A549 treated with RU486 at 1 μM for 4 hours (cell line): ENCODE measurements at places on chromosomes 1 and 21. TPM values are rescaled to one million over a fixed set of nuclear protein-coding genes. Genes with fewer than 3 reads are reported as not detected.

Gene LRRC3
- total RNA-seq = 1.0 to 2.1 TPM (median 1.6 TPM) in 5 replicates

Gene TSPAN1
- 1.7 to 4.6 TPM (median 2.3 TPM) in 5 replicates for total RNA-seq

Gene WNT4
- total RNA-seq = 0.18 to 0.67 TPM (median 0.42 TPM) in 5 replicates

Gene ORC1
- total RNA-seq = 17.8 to 22.3 TPM (median 19.8 TPM) in 5 replicates

Gene DISC1
- total RNA-seq = 0.10 to 0.21 TPM (median 0.18 TPM) in 5 replicates

Gene HPDL
- total RNA-seq = 3.6 to 6.2 TPM (median 4.7 TPM) in 5 replicates

Gene PRDM16
- 0.09 to 0.37 TPM (median 0.13 TPM) in 5 replicates for total RNA-seq

Gene SLAMF6
- total RNA-seq = not detected in 5 replicates

Gene C21orf91
- total RNA-seq = 1.9 to 3.2 TPM (median 2.2 TPM) in 5 replicates

Gene DPH5
- total RNA-seq = 27.5 to 32.2 TPM (median 29.4 TPM) in 5 replicates

Gene PTCH2
- total RNA-seq = 0.14 to 0.30 TPM (median 0.20 TPM) in 5 replicates

Gene PPM1J
- 0.78 to 1.7 TPM (median 1.3 TPM) in 5 replicates for total RNA-seq

Gene RGS13
- not detected in 5 replicates for total RNA-seq

Gene DCDC2B
- total RNA-seq = not detected in 5 replicates

Gene OR11L1
- not detected in 5 replicates for total RNA-seq

Gene NEK2
- total RNA-seq = 41.6 to 53.3 TPM (median 48.2 TPM) in 5 replicates

Gene CR1L
- 0.74 TPM in 1 of 5 replicates, not detected in the others for total RNA-seq

Gene CLDN14
- 0.10 to 0.21 TPM (median 0.21 TPM) in 3 of 5 replicates, not detected in the others for total RNA-seq

Gene FCN3
- not detected in 5 replicates for total RNA-seq

Gene TNFSF18
- total RNA-seq = not detected in 5 replicates

Gene RAB25
- 0.24 TPM in 1 of 5 replicates, not detected in the others for total RNA-seq

Gene TFF3
- total RNA-seq = not detected in 5 replicates

Gene HCRTR1
- total RNA-seq = not detected in 5 replicates

Gene CREG1
- total RNA-seq = 54.7 to 102 TPM (median 89.3 TPM) in 5 replicates

Gene LENEP
- not detected in 5 replicates for total RNA-seq

Gene ARPC5
- total RNA-seq = 107 to 197 TPM (median 172 TPM) in 5 replicates

Gene GBP6
- not detected in 5 replicates for total RNA-seq

Gene CLDN19
- total RNA-seq = not detected in 5 replicates

Gene TSPEAR
- not detected in 5 replicates for total RNA-seq

Gene ZNF678
- 0.45 to 2.9 TPM (median 1.1 TPM) in 5 replicates for total RNA-seq

Gene PRRX1
- total RNA-seq = 0.02 TPM in 1 of 5 replicates, not detected in the others

Gene TMEM61
- 0.35 to 0.42 TPM (median 0.38 TPM) in 4 of 5 replicates, not detected in the other for total RNA-seq

Gene GPR37L1
- total RNA-seq = 0.14 to 0.19 TPM (median 0.16 TPM) in 5 replicates

Gene PYHIN1
- not detected in 5 replicates for total RNA-seq

Gene ELF3
- total RNA-seq = 217 to 287 TPM (median 256 TPM) in 5 replicates

Gene GLMP
- 33.5 to 50.4 TPM (median 43.5 TPM) in 5 replicates for total RNA-seq
